ENCODE measurements at places on chromosomes 12 and 14. TPM values are rescaled to one million over a fixed set of nuclear protein-coding genes. Genes with fewer than 3 reads are reported as not detected.

GRCh38 chr12:6393109-6393508 is 9.1 kb downstream of the LTBR start:
- DNase-seq, result no peak

The JPH4 gene
- total RNA-seq, result 9.2 TPM

The FGF6 gene
- total RNA-seq, result not detected

The CIROP gene
- total RNA-seq, result not detected

The SLC38A2 gene
- total RNA-seq, result 124 TPM

GRCh38 chr12:78864403-78864869 is at the start of gene SYT1:
TSS of gene SYT1 (plus strand) at chr12:78864774.
- peak; percentile 30 for DNase-seq

GRCh38 chr12:78244916-78245507 is 414.3 kb downstream of the NAV3 start:
- DNase-seq, result no peak

GRCh38 chr12:30610718-30611117 is 85.0 kb downstream of the IPO8 start:
- no peak for DNase-seq

DNA sequence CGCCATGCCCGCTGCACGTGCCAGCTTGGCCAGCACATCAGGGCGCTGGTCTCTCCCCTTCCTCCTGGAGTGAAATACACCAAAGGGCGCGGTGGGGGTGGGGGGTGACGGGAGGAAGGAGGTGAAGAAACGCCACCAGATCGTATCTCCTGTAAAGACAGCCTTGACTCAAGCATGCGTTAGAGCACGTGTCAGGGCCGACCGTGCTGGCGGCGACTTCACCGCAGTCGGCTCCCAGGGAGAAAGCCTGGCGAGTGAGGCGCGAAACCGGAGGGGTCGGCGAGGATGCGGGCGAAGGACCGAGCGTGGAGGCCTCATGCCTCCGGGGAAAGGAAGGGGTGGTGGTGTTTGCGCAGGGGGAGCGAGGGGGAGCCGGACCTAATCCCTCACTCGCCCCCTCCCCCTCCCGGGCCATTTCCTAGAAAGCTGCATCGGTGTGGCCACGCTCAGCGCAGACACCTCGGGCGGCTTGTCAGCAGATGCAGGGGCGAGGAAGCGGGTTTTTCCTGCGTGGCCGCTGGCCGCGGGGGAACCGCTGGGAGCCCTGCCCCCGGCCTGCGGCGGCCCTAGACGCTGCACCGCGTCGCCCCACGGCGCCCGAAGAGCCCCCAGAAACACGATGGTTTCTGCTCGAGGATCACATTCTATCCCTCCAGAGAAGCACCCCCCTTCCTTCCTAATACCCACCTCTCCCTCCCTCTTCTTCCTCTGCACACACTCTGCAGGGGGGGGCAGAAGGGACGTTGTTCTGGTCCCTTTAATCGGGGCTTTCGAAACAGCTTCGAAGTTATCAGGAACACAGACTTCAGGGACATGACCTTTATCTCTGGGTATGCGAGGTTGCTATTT is 914 bp upstream of the CCND2 start:
- peak; percentile 58 for DNase-seq
